NCI-H524 (cell line): ENCODE measurements at places on chromosomes 1 and 21.

DNA sequence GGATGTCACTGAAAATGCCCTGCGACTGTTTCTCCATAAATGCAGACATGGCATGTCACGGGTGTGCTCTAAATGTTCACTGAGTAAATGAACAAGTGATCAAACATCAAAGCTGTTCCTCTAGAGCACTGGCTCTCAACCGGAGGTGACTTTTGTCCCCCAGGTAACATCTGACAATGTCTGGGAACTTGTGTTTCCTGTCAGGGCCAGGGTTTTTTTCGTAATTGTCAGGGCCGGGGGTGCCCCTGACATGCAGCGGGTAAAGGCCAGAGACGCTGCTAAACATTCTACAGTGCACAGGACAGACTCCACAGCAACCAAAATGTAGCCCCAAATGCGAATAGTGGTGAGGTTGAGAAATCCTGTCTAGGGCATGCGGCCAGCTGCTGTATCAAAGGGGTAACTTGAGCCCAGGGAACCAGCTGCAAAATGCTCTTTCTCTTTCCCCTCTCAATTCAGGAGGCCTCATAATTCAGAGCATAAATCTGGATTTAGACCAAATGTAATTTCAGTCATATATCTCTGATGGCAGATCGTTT is 2.0 kb downstream of the ALDH4A1 start:
- DNase-seq: no peak

DNA sequence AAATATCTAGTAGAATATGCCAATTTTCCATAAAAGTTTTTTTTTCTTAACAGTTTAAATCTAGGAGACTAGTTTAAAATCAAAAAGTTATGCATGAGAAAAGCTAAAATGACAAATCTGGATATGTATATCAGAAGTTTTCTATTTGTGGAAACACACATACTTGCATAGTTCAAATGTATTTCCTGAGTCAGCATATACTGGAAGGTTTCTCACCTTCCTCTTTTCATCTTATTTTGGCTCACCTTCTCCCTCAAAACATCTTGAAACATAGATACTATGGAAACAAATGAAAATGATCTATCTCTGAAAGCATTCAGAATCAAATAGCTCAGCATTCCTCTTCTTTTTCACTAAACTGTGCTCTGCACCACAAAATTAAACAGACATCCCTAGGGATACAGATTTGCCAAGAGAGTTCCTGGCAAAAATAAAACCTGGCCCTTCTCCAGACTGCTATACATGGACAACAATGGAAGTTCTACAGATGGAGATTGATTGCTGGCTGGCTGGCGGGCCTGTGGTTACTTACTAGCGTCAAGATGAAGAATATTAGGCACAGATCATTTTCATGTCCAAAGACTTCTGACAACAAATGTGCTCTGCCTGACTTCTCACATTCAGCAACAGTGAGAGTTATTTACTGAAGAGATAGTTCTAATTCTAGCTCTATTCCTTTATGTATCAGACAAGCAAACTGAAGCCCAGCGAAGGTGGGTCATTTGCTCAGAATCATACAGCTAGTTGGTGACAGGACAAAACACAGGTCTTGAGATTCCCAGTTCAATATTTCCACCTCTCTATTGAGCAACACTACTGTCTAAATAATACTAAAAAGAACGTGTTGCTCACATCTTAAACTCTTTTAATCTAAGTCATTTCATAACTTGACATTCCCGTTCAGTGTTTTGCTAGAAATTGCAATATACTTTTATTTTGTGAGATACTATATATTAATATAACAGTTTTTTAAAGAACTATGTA is 26.6 kb downstream of the DIPK1A start:
- DNase-seq: no peak

DNA sequence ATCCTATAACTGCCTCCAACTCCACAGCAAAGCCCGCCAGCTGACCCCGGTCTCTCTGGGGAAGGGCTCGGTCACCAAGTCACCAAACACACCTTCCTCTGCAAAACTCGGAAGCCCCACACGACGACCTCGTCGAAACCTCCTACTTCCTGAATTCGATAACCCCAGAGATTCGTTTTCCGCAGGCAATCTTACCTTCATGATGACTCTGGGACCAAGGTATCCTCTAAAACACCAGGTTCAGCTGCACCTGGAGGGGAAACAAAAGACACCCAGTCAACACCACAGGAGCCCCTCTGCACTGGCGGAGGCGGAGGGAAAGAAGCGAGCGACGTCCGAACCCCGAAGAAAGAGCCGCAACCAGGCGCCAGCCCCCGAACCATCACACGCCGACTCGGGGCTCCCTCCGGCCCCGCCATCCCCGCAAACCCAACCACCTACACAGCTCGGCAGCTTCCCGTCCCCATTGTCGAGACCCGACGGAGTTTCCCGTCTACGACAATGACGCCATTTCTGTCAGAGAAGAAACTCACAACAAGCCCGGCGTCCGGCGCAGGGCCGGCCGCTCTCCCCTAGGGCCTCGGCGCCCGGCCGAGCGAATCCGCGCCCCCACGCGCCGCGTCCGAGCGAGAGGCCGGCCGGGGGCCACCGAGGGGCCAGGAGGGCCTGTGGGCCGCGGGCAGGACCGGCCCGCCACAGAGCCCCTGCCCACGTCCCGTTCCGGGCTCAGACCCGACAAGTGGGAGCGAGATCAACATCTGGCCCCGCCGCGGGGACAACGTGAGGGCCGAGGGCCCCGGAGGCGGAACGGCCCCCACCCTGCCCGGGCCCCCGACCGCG is 1.0 kb downstream of the ARID4B start:
- peak; percentile 21 for DNase-seq

DNA sequence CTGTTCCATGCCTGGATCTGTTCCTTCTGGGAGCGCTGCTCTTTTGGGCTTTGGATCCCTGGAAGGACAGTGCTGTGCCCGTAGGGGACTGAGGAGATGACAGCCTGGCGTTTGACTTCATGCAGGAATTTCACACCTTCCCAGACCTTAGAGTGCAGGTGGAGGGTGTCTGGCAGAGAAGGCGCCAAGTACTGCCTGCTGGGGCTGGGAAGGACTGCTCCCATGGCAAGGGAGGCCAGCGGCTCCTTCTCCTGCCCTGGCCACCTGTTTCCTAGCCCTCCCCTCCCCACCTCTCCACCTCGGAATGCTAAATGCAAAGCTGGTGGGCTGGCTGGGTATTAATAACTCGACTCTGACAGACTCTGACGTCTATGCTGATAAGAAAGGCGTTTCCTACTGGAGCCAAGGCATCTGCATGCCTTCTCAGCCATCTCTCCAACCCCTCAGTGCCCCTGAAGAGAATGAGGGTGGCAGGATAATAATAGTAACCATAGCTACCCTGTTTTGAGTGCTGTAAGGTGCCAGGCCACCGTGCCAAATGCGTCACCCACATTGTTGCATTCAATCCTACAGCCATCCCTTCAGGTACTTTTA is 17.5 kb upstream of the PDIK1L start:
- DNase-seq: peak; percentile 71

- DNase-seq: no peak
Observed at GRCh38 chr1:226382030-226382429, 25.9 kb downstream of the PARP1 start.
